ENCODE measurements at places on chromosomes 1 and 21. TPM values are rescaled to one million over a fixed set of nuclear protein-coding genes. Genes with fewer than 3 reads are reported as not detected.

DNA sequence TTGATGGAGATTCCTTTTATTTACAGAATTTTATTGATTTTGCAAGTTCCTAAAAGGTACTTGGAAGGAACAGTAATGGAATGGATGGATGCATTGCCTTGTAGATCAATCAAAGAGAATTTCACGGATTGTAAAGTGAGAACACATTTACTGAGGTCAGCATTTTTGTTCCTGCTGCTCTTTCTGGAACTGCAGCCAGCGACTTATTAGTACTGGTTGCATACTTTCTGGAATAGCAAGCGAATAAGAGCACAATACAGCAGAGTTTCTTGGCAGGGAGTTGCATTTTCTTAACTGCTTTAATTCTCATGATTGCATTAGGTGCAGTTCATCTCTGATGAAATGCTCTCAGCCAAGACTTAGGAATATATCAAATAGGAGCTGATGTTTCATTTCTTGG lies 106.1 kb upstream of the CHODL start:
- no peak for DNase-seq

DNA sequence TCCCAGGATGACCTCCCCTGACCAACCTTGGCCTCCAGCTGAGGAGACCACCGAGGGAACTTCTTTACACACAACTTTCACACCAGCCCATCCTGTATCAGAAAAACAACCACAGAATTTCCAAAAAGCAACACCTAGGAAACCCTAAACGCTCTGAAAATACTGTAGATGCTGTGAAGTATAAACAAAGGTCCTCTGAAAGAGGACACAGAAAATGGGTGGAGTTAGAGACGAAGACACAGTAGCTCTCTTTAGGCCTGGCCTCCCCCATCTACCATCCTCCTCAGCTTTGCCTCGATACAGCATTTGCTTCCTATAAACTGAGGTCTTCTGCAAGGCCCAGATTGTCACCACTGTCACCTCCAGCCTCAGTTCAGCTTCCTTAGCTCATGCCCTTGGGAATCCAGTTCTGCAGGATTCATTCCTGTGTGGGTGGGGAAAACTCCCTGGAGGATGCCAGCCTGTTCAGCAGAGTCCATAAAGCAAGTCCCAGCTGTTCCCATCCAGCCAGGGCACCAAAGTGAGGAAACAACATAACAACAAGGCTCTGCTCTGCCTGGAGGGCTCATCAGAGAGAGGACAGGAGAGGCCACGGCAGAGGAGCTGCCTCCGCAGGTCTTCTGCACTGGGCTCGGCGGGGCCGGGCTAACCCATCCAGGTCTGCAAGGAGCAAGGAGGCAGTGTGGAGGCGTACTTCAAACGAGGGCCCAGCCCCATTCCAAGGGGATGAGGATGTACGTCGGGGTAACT lies 15.0 kb downstream of the PIK3C2B start:
- DNase-seq, result no peak

KIAA0040 gene
- total RNA-seq, result 25.3 TPM

ELAVL4 gene
- total RNA-seq, result not detected

DNA sequence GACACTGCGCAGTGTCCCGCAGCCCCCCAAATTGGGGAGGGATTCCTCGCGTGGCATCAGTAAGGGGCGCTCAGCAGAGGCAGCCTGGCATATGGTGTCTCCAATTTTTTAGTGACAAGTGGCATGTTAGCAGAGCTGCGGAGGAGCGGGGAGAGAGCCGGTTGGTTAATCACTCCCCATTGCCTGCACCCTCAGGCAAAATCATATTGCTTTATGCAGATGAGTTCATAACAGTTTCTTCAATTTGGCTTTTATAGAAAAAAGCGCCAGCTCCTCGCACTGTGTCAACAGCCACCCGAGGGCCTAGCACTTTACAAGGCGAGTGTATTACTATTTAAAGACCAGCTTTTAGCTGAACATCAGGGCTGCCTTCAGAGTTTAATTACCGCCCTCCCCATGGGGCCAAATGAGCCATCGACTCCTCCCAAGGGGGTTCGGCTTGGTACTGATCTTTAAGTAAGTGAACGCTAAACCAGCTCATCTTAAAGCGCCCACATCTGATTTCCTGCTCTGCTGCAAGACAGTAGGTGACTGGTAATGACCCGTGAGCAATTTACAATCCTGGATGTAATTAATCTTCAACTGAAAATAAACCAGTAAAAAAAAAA lies 298.9 kb downstream of the DSCAM start:
- no peak for DNase-seq

GRCh38 chr1:23745515-23745914 lies 2.2 kb downstream of the ELOA start:
- no peak for DNase-seq

DNA sequence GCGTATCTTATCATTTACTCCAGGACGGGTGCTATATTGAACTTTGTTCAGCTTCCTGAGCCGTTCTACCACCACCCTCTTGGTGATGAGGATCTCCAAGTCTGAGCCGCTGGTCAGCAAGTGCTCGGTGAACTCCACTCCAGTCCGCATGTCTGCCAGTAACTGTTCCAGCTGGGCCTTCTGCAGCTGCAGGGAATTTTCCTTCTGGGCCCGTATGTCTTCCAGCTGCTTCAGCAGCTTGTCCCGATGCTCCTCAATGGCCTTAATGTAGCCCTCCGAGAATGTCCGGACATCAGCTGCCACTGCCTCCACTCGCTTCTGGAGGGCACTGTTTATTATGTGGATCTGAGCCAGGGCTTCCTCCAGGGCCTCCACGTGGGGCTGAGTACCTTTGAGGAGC lies 3.4 kb downstream of the TRIM45 start:
- no peak for DNase-seq

TMEM200B gene
- total RNA-seq, result 16.4 TPM

GRCh38 chr1:2908081-2908480 lies 106.6 kb upstream of the TTC34 start:
- DNase-seq, result no peak

- DNase-seq, result no peak
These were observed 8.3 kb downstream of the BARHL2 start for GRCh38 chr1:90708826-90709225.

OXCT2 gene
- 1.1 TPM for total RNA-seq

DNA sequence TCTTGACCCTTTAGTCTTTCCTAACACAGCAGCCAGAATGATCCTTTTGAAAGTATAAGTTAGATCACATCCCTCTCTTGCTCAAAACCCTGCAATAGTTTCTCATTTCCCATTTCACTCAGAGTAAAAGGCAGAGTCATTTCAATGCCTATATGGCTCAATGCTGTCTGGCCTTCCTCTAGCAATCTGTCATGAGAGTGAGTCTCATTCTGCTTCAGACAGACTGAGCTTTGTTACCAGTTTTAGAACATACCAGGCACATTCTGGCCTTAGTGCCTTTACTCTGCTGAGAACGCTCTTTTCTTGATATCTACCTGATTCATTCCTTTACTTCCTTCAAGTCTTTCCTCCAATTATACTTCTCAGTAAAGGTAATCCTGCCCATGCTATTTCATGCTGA lies 372.8 kb upstream of the PKN2 start:
- DNase-seq, result no peak

DNA sequence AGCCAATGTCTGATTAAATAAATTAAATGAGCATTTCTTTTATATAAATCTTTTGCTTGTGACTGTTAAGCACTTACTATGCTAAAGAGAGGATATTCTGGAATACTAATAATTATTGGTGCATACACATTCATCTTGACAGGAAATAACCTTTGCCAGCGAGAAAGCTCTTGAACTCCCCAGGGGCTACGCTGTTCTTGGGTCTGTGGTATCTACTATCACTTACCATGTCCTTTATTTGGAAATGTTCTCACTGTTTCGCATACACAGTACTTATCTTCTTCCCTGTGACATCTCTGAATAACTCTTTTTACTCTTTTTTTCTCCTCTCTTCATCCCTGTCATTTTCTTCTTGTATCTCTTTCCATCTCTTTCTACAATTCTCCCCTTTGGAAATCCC lies 178.7 kb downstream of the GABPA start:
- no peak for DNase-seq

GRCh38 chr1:235583511-235584001 lies 66.0 kb downstream of the GNG4 start:
- no peak for DNase-seq

SOX13 gene
- 85.7 TPM for total RNA-seq

HENMT1 gene
- 8.8 TPM for total RNA-seq

CTSS gene
- total RNA-seq, result 77.3 TPM

SLC16A4 gene
- total RNA-seq, result 3.3 TPM

ENO1 gene
- 726 TPM for total RNA-seq

GRCh38 chr1:205824180-205824579 lies 11.2 kb upstream of the SLC41A1 start:
- DNase-seq, result no peak

DNA sequence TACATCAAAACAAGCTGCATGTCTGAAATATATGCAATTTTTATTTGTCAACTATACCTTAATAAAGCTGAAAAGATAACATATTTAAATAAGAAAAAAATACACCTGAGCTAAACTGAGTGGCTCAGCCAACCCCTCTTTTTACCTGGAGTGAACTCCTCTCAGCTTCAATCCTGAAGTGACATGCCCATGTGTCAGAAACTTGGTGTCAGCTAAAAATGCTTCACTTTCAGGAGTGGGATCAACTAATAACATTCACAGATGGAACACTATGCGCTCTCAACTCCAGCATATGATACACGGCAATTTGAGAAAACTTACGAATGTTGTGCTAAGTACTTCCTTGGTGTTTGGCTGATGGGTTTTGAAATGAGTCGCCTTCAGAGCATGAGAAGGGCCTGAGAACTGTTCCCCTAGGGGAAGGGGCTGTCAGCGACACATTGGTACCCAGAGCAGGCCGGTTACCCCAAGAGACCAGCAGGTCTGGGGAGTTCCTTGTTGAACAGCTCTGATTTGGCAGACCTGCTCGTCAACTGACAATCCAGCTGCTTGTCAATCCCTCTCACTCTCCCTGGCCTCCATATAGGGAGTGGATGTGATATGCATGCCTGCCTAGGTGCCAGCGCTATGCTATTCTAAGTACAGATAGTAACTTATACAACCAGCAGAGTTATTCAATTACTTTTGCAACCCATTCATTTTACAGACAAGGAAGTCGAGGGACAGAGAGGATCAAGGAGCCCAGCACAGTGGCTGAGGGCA lies 267.7 kb downstream of the PCP4 start:
- DNase-seq, result no peak

- no peak for DNase-seq
These were observed 53.3 kb downstream of the PRDM16 start for GRCh38 chr1:3122311-3122710.

SKI gene
- total RNA-seq, result 77.5 TPM

SLAMF1 gene
- total RNA-seq, result 0.83 TPM

DNA sequence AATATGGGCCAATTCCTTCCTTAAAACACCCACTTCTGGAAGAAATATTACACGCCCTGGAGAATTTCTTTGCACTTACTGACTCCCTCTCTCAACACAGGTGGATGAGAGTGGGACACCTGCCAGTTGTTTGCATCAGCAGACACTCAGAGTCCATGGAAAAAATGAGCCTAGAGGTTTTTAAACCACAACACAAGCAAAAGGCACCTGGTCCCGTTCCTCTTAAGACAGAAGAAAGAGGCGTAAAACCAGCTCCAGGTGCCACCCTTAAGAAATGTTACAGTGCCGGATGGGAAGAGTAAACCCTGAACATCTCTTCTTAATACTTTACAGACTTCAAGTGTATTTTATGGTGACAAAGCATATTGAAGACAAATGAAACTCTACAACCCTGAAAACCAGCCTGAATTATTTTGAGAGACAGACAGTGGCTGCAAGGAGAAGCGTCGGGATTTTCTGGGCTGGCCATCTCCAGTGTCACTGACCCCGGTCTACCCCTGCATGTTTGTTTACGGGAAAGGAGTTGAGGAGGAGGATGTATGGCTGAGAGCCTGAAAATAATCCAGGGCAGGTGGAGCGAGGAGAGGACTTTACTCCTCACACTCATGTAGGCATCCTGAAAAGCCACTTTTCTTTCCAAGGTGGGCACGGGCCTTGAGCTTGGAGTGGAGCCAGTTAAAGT lies 7.8 kb upstream of the RIPK4 start:
- no peak for DNase-seq

GRCh38 chr1:203098445-203098844 lies 12.6 kb upstream of the MYOG start:
- no peak for DNase-seq

DNA sequence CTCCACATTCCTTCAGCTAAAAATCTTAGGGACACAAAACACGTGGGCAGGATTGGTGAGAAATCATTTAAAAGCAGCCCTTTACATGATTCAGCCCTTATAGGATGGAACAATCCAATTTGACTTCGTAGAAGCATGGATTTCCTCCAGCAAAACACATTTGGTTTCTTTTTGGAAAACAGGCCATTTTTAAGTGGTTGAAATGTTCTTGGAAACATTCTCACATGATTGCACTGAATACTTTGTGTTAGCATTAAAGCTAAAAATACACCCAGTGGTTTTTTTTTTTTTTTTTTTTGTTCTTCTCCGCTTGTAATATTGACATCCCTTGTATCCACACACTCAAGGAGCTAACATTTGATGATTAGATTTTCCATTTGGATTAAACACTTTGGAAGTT lies 42.1 kb upstream of the ABCG1 start:
- DNase-seq, result no peak

DNA sequence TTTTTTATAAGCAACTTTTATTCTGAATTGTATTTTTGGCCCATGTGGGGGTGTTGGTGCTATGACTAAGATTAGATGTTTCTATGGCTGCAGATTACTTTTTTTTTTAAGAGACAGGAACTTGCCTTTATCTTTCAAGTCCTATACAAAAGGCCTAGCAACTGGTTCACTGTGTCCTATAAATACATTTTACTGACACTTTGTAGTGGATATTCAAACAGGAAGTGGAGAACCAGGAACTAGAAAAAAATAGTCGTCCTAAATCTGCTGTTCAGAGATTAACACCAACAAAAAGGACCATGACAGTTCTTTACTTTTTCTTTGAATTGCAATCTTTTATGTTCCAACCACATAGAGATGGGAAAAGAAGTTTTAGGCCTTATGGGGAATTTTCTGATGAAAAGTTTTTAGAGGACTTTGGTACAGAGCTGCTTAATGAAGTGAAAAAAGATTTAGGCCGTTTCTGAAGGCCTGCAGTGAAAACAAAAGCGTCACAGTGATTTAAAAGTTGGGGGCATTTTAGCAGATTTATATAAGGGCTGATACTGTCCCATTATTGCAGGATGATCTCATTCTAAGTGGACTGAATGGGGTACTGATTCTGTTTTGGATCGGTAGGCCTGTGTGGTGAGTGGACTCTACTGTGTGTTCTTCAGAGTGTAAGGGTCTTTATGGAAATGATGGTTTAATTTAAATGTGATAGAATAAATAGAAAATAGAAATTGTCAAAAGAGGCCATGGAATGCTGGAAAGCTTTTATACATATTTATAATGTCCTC lies 136.4 kb upstream of the DEPDC1 start:
- DNase-seq, result no peak

KCNJ9 gene
- total RNA-seq, result not detected

TAS1R1 gene
- not detected for total RNA-seq

- DNase-seq, result no peak
These were observed 876.5 kb upstream of the B3GALT2 start for GRCh38 chr1:194062962-194063361.

KRTAP19-1 gene
- not detected for total RNA-seq

Data from ureter (tissue), 1 donor.